EL (cell line): ENCODE measurements at places on chromosomes 12 and 14.

- DNase-seq: no peak
Observed at GRCh38 chr14:44369401-44370123, 137.5 kb downstream of the FSCB start.

GRCh38 chr12:54418441-54419087, 502 bp downstream of the ITGA5 start:
- no peak for DNase-seq

DNA sequence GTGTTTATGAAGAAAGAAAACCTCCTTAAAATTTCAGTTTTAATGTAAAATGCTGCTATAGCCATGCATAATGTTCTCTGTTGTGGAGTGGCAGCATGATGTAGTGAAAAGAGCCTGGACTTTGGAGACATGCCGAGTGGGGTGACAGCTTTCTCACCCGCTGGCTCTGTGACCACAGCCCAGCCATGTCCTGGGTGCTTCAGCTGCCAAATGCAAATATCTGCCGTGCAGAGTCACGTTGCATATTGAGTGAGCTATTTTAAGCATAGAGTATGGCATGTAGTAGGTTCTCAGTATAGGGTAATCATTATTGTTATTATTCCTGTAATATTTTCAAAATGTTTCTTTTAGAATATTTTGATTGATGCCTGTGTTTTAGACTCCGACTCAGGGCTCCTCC, 15.5 kb upstream of the TCTN2 start:
- DNase-seq: no peak

GRCh38 chr12:24798335-24798734, 150.6 kb downstream of the BCAT1 start:
- no peak for DNase-seq

DNA sequence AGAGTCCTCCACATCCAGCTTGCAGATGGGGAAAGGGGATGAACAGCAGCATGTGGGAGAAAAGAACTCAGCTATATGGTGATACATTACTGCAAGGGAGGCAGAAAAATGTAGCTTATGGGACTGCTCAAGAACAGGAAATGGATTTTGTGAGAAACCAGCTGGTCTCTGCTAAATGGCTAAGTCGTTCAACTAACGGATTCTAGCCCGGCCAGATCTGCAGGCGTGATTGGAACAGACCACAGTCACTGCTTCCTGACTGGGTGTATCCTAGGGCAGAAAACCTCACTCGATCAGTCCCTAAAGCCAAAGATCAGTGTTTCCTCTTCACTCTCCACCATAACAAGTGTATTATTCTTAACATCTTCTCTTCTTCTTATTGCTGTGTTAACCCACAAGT, 8.1 kb upstream of the PTGDR start:
- no peak for DNase-seq

- DNase-seq: no peak
Observed at GRCh38 chr12:4215229-4216186, 58.1 kb upstream of the CCND2 start.

- peak; percentile 81 for DNase-seq
Observed at GRCh38 chr14:52918486-52918885, 32.4 kb downstream of the FERMT2 start.

DNA sequence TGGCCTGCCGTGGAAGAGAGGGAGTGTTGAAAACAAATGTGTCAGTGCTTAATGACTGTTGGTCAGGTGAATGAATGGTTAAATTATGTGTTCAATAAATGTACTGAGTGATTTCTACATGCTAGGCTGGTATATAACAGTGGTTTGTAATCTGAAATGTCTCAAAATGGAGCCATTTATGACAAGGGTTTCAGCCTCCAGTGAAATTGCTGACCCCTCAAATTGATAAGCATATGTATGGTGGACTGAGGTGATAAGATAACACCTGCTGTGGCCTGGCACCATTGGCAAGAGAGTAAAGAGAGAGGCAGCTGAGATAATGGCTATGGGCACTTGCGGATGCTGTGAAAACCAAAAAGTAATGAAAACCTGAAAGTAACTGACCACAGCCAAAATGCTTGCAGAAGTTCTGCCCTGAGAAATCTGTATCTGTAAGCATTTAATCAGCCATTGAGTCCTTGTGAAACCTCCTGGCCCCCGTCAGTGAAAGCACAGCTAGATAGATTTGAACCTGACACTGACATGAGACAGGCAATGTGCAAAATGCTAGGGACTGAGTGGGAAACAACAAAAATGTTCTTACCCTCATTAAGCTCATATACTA, 1.4 kb upstream of the BCAT1 start:
- no peak for DNase-seq

- no peak for DNase-seq
Observed at GRCh38 chr12:95446506-95446900, 27.4 kb upstream of the METAP2 start.

DNA sequence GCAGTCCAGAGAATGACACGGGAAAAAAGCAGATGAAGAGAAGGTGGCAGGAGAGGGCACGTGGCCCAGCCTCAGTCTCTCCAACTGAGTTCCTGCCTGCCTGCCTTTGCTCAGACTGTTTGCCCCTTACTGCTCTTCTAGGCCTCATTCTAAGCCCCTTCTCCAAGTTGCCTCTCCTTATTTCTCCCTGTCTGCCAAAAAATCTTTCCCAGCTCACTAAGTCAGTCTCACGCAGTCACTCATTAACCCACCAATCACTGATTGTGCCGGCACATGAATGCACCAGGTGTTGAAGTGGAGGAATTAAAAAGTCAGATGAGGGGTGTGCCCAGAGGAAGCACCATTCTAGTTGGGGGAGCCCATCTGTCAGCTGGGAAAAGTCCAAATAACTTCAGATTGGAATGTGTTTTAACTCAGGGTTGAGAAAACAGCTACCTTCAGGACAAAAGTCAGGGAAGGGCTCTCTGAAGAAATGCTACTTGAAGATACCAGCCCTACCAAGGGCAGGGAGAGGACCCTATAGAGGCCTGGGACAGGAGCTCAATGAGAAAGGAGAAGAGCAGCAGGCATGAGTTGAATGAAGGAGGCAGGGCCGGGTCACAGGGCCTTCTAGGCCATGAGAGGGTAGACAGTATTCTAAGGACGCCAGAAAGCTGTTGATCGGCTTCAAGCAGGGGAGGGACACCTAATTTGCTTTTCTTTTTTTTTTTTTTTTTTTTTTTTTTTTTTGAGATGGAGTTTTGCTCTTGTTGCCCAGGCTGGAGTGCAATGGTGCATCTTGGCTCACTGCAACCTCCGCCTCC, 40.9 kb downstream of the DAD1 start:
- DNase-seq: no peak

- peak; percentile 100 for DNase-seq
Observed at GRCh38 chr12:124837958-124838803, 25.5 kb downstream of the SCARB1 start.

GRCh38 chr12:126772171-126772864, 1494.7 kb upstream of the TMEM132C start:
- DNase-seq: peak; percentile 20

DNA sequence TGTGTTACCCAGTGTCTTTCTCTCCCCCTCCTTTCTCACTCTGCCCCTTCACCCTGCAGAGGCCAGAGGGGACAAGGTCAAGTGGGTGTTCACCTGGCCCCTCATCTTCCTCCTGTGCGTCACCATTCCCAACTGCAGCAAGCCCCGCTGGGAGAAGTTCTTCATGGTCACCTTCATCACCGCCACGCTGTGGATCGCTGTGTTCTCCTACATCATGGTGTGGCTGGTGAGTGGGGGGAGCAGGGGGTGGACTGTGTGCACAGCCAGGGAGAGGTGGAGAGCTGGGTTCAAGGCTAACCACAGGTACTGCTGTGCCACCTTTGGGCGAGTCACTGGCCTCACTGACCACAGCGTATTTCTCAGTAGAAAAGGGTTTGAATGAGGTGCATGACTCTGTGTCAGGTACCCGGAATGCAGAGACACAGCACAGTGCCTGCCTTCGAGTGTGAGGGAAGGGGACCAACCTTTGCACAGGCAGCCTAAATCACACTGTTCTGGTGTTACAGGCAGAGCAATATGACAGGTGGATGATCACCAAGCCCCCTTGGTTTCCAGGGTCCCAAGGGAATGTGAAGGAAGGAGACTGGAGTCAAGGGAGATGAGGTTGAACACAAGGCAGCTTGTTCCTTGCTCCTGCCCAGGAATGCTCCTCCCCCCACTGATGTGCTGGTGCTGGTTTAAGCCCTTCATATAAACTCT, 30.8 kb upstream of the RIN3 start:
- DNase-seq: no peak

GRCh38 chr12:83132360-83132759, 445.7 kb downstream of the TMTC2 start:
- DNase-seq: no peak

DNA sequence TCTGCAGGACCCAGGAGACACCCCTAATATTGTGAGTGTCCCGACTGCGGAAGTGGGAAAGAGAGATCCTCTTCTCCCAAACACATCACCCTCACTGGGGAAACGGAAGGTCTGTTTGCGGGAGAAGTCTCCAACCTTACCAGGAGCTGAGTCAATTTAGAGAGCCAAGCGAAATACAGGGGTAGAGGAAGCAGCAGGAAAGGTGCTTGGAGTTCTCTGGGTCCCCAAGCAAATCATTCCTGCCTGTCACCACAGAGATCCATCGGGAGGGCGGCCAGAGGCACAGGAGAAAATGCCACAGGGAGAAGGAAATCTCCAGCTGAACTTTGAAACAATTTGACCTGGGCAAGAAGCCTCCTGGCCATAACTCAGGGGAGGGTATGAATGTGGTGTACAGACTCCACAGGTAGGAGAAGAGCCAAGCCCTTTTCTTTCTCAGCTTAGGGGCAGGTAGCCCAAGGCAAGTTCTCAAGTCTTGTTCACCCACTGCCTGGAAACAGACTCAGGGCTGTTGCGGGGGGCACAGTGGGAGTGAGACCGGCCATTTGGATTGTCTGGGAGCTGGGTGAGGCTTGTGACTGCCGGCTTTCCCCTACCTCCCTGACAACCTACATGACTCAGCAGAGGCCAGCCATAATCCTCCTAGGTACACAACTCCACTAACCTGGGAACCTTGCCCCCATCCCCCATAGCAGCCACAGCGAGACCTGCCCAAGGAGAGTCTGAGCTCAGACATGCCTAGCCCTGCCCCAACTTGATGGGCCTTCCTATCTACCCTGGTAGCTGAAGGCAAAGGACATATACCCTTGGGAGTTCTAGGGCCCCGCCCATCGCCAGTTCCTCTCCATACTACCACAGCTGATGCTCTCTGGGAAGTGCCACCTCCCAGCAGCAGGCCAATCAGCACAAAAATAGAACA, 211.9 kb upstream of the ARHGAP5 start:
- no peak for DNase-seq

DNA sequence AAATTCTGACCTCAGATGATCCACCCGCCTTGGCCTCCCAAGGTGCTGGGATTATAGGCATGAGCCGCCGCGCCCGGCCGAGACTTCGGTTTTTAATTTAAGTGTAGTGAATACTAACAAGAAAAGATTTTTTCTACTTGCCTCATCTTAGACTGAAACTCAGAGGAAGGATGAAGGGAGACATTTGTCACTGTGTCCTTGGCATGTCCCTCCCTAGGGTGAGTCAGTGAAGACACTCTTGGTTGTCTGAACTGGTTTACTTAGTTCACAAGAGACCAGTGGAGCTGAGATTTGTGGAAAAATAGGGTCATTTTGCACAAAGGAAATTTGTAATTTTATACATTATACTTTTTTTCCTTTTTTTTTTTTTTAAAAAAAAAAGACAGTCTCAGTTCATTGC, 13.5 kb downstream of the C12orf71 start:
- DNase-seq: no peak

GRCh38 chr12:11959117-11959823, 111.5 kb upstream of the BCL2L14 start:
- DNase-seq: no peak

DNA sequence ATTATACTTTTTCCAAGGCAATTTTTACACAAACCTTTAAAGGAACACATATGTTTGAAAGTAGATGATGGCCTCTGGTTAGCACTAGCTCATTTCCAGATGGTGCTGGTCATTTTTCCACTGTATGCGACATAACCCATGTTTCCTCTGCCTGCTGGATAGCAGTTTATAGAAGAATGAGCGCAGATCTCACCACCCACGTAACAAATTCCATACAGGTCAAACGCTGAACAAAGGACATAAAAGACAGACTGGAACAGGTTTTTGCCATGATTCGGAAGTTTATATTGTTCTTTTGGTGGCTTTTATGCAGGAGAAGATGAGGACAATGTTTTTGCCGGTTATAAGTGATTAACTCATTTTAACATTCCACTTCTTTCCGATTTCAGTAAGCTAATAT, 30.7 kb downstream of the PPP1R36 start:
- DNase-seq: no peak

DNA sequence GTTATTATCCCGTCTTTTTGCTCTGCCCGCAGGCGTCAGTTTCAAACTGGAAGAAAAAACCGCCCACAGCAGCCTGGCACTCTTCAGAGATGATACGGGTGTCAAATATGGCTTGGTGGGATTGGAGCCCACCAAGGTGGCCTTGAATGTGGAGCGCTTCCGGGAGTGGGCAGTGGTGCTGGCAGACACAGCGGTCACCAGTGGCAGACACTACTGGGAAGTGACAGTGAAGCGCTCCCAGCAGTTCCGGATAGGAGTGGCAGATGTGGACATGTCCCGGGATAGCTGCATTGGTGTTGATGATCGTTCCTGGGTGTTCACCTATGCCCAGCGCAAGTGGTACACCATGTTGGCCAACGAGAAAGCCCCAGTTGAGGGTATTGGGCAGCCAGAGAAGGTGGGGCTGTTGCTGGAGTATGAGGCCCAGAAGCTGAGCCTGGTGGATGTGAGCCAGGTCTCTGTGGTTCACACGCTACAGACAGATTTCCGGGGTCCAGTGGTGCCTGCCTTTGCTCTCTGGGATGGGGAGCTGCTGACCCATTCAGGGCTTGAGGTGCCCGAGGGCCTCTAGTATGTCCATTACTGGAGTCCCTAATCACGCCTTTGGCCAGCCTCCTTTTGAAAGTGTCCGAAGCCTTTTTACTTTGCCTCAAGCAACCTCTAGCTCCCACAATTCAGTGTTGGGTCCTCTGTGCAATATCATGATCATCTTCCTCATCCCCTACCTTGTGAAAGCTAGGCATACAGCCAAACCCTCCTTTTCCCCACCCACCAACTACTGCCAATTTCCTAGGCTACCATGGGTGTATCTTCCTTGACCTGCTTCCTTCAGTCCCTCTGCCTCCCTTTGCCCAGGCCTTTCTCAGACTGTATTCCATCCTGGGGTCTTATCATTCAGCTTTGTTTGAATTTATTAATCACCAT, 891 bp downstream of the SPRYD4 start:
- DNase-seq: no peak

GRCh38 chr12:49332891-49333371, 4.1 kb downstream of the C1QL4 start:
- DNase-seq: no peak

DNA sequence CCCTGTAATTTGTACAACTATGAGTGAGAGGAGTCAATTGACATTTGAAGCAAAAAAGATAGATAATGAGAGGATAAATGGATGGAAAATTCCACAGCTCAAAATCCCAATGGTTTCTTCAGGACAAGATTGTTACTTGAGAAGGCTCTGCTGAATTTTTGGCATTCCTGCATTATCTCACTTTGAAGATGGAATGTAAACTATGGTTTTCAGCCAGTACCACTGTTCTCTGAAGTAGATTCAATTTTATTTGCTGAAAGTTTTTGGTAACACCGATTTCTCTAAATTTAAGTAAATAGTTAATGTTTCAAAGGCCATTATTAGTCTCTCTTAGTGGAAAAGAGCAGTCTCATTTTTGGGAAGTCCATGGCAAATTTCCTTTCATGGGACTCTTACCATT, 121.9 kb upstream of the SLC38A2 start:
- DNase-seq: peak; percentile 87

GRCh38 chr12:104011253-104011652, 38.7 kb downstream of the GLT8D2 start:
- peak; percentile 84 for DNase-seq
